ENCODE measurements at places on chromosomes 13 and 19.

DNA sequence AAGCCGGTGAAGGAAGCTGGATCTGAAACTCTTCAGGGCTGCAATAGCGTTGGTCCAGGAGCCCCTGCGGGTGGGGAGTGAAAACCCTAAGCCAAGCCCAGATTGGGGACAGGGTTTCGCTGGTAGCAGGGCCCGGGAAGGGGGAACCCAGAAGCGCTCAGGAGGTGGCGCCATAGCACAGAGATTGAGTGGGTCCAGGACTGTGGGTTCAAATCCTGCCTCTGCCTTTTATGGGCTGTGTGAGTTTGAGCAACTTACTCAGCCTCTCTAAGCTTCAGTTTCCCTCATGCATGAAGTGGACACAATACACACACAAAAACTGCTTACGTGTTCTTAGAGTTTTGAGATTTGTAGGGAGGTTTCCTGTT is 8.3 kb upstream of the SYCN start:
- peak; percentile 16 for DNase-seq

DNA sequence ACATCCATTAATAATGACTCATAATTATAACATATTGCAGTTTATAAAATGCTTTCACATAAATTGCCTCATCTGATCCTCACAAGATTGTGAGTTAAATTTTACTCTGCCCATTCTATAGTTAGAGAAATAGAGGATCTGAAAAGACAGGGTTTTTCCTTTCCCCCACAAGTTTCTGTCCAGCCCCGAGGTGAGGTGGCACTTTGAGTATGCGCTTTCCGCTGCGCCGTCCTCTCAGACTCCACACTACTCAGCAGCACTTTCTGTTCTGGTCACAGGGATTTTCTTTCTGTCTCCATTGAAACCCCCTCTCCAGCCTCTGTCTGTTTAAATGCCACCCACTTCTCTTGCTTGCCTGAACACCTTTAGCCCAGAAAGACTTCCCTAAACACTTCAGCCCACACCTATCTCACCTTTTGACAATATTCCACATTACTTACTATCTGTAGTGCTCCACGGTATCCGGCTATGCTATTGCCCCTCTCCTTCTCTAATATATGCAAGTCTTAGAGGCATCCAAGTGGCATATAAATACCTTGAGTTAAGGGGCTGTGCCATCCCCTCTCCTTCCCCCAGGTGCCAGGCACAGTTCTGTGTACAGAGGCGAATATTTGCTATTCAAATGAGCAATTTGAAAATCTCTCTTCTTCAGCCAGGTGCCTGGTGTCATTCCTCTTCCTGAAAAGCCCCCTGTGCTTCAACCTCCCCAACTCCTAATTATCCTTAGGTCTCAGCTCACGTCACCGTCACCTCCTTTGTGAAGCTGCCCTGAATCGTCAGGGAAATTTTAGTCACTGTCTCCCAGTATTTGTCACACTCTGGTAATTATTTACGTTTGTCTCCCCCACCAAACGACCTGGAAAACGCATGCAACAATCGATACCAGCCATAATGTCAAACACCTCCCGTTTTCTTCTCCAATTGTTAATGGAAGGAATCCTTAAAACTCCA is 268.7 kb downstream of the NHLRC3 start:
- DNase-seq: no peak

- peak; percentile 67 for DNase-seq
Measured at GRCh38 chr13:74061926-74062595, 72.1 kb downstream of the KLF12 start.

DNA sequence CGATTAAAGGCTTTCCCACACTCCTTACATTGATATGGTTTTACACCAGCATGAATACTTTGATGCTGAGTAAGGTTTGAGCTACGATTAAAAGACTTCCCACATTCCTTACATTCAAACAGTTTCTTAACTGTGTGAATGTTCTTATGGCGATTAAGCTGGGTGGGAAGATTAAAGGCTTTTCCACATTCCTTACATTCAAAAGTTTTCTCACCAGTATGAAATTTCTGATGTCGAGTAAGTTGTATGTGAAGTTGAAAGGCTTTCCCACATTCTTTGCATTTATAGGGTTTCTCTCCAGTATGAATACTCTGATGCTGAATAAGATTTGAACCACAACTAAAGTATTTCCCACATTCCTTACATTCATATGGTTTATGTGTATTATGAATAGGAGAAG is 20.0 kb downstream of the ZNF780B start:
- DNase-seq: no peak

GRCh38 chr13:110714797-110715394 is 1.4 kb downstream of the ING1 start:
- peak; percentile 68 for DNase-seq

GRCh38 chr19:50046649-50047503 is 21.1 kb downstream of the ZNF473 start:
- peak; percentile 71 for DNase-seq

- peak; percentile 88 for DNase-seq
Measured at GRCh38 chr13:78121459-78122348, 203.1 kb upstream of the EDNRB start.

Measured in adipocyte (in vitro differentiated cells).